ENCODE measurements at places on chromosomes 16 and 17.

DNA sequence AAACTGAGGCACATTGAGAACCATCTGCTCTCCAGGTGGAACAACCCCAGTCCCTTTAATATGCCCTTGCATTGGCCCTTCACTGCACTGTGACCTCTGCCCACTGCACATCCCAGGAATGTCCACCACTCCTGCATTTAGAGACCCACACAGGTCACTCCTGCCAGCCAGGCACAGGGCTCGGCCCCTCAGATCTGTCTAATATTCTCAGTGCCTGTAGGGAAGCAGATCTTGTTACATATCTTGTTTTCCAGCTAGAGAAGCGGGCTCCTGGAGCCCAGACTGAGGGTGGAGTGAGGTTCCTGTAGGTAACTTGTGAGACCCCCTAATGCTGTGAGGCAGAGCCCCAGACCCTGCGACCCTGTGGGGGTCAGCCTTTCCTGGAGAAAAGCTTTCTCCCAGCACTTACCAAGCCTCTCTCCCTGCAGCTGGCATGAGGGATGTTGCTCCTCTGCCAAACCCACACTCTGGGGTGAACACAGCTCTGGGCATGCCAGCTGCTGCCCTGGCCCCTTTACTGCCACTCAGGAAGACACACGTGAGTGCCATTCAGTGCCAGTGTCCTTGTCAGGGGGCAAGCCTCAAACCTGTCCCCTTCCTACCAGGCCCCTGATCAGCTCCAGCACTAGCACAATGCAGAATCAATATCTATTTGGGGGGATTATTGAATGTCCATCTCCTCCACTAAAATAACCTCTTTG, 40.3 kb upstream of the CRHR1 start:
- no peak for DNase-seq

- no peak for DNase-seq
These were observed 58.9 kb upstream of the LRRC37A3 start for GRCh38 chr17:64978138-64978537.

- DNase-seq = no peak
These were observed 6.4 kb upstream of the SOCS3 start for GRCh38 chr17:78366109-78366848.

DNA sequence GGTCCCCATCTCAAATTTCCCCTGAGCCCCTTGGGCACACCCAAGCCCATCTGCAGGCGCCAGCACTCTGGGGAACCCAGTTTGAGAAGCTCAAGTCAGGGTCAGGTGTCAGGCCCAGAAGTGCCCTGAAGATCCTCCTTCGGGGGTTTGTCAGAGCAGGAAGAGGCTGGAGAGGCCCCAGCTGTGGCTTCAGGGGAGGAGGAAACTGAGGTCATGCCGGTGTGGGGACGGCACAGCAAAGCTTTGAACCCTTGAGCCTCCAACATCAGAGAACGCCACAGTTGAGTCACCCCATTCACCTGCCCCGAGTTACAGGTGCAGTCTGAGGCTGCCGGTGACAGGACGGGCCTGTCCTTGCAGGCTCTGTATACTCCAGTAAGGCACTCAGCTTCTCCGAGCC, 140.2 kb upstream of the CIBAR2 start:
- no peak for DNase-seq

- DNase-seq = no peak
These were observed 102.5 kb downstream of the SALL1 start for GRCh38 chr16:51048544-51048943.

DNA sequence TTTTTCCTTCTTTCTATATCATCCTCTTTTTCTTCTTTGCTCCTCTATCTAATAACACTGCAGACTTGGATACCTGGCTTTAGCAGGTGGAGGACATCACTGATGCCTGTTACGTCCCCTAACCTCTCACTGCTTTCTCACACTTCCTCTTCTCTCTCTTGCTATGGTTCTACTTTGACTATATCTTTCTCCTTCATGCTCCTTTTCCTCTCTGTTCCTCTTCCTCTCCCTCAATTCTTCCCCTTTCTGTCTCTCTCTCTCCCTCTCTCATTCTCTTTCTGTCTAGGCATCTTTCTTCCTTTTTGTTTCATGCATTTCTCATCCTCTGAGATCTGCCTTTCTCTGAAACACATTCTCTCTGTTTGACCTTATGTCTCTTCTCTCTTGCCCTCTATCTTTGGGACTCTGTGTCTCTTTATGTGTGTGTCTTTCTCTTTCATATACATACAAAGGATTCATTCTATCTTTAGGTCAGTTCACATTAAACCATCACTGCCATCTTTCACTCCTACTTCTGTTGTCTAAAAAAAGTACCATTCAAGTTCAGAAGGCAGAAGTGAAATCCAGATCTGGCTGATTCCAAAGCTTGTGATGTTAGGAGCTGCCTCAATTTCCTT, 353.7 kb downstream of the SHISA9 start:
- DNase-seq = no peak

DNA sequence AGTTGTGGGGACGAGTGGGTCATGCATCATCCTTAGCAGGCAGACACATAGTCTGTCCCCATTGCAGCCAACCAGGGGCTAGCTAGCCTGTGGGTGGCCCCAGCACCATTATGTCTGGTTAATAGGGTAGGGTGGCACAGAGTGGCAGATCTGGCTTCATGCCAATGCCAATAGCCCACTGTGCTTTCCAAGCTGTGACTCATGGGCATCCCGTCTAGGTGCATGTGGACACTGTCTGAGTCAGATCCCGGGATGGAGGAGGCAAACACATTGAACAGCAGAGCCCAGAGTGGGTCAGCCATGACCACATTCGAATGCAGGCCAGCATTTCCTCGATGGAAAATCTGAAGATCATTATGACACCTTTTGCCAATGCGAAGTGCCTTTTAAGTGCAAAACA, 2.5 kb downstream of the HS3ST2 start:
- DNase-seq = no peak

- DNase-seq = no peak
These were observed 42.4 kb upstream of the AKTIP start for GRCh38 chr16:53545433-53545832.

DNA sequence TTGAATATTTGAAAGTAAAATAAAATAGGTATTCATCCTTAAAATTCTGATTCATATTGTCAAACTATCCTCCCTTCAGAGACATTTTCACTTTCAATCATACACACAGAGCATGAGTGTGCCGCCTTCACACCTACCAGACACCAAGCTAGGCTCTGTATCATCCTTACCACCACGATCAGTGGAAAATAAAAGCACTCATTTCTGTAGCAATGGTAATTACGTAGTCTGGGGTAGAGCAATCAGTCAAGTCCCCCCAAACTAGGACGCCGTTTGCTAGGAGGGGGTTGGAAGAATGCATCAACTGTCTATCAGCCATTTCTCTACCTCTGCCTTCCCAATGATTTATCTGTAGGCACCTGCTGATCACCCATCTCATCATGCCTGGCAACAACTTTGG, 84.6 kb upstream of the GRIN2A start:
- DNase-seq = peak; percentile 15

DNA sequence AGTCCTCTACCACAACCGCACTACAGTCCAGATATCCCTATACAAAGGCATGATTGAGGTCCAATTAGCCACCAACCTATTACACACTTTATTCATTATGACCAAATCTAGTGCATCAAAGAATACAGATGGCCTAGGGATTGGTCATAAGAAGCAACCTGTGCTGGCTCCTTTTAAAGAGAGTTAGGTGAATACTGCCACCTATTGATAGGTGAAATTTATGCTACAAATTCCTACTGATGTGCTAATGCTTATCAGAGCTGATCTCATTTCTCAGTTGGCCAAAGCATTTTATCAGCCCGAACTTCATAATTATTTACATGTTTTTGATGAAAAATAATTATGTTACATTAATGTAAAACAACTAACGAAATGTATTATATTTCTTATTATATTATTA, 166.3 kb downstream of the ANKFN1 start:
- DNase-seq = no peak

DNA sequence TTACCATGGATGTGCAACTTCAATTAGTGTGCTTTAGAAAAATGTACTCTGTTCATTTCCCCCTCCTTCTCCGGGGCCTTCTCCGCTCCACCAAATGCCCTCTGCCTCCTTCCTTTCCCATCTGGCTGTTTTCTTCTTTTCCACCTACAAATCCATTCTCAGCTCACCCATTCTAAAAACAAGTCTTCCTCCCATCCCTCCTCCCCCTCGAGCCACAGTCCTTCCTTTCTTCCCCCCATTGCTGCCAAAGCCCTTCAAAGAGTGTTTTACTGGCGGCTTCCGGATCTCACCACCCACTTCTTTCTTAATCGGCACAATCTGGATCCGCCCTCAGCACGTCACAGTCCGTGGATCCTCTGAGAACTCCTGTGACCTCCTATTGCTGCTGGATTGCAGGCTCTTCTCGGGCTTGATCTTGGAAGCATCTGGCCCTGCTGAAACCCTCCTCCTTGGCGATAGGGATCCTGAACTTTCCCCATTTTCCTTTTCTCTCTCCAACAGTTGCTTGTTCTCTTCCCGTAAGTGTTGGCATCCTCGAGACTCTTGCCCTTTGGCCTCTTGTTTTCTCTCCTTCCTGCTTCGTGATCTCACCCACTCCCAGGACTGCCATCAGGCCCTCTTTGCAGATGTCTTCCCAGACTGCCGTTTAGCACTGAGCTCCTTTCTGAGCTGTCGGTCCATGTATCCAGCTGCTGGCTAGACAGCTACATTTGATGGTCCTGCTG, 36.0 kb upstream of the FBXO47 start:
- DNase-seq = no peak
